ENCODE measurements at places on chromosomes 5 and 9.

DNA sequence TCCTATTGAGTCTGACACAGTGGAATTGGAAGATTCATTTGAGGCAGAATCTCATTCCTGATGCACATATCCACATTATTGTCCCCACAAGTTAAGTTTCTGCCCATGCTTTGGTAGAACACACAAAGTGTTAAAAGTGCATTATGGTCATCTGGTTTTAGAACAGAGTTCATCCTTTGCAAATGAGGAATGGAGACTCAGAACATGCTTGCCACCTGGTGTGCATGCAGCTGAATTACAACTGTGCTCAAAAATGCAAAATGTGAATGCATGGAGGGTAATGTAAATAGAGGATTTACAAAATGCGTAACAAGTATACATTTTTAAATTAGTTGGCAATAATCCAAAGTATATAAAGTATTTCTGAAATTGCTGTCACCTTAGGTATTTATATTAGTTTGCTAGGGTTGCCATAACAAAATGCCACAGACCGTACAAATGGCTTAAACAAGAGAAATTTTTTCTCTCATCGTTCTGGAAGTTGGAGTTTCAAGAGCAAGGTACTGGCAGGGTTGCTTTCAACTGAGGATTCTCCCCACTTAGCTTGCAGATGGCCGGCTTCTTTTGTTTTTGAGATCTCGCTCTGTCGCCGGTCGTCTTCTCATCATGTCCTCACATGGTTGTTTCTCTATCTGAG, 671.1 kb downstream of the TAF11L14 start:
- DNase-seq, result no peak

GRCh38 chr5:141326088-141326854, 4.0 kb upstream of the PCDHGA1 start:
- DNase-seq, result no peak

- DNase-seq, result no peak
Measured at GRCh38 chr9:96553070-96553469, 66.6 kb downstream of the CDC14B start.

- DNase-seq, result no peak
Measured at GRCh38 chr5:132082329-132083023, 8.9 kb downstream of the CSF2 start.

DNA sequence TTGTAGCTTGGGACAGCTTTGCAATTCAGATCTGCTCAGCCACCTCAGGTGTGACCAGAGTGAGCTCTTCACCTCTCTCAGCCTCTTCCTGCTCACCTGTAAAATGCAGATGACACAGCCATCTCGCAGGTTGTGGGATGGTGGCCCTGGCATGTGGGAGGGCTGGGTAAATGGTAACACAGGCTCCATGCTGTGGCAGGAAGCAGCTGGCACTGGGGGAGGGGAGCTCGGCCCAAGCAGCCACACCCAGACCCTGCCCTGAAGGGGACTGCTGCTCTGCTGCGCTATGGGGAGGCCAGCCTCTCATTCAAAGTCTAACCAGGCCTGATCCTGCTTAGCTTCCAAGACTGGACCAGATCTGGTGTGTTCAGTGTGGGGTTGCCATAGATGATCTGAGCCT, 24.1 kb downstream of the PHF2 start:
- DNase-seq, result no peak

DNA sequence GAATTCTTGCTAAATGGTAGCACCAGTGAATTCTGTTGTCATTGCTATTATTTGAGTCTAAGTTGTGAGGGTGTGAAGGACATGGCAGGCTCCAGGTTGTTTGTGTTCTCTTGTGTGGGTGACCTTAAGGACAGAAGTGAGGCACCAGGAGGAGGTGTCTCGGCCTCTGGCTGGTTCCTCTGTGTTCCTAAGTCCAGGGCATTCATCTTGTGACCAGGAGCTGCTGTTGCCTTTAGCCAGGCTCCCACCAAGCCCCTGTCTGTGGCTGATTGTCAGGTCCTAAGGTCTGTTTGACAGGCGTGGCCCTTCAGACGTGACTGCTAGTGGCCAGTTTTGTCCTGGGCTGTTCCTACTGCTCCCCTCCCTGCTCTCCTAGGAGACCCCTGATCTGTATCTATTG, 89.4 kb downstream of the ANGPTL2 start:
- DNase-seq, result no peak

DNA sequence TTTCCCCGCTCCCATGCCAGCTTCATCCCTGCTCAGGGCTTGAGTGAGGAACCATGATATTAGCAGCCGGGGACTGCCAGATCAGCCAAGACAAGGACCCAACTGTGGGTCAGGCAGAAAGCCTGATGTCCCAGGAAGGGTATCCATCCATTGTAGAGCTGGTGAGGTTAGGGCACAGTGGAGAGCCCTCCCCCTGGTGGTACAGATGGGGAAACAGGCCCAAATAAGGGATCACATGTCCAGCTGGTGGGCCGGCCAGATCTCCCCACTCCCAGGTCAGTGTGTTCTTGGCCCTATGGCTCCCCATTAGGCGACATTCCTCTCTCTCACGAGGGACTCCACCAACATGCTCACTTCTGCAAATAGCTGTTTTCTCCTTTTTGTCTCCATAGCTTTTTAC, 9.0 kb downstream of the CDX1 start:
- DNase-seq, result no peak

- no peak for DNase-seq
Measured at GRCh38 chr5:174307656-174308271, 262.3 kb downstream of the NSG2 start.

DNA sequence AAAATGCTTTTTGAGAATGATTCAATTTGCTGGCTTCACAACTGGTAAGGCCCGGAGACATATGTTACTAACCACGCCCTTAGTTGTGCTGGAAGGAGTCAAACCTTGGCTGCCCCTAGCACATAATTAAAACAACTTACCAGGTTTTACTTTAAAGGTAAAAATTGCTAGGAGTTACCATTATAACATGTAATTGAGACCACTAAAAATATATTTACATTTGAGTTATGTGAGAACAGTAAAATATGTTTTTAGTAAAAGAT, 435.6 kb upstream of the CDH9 start:
- no peak for DNase-seq

DNA sequence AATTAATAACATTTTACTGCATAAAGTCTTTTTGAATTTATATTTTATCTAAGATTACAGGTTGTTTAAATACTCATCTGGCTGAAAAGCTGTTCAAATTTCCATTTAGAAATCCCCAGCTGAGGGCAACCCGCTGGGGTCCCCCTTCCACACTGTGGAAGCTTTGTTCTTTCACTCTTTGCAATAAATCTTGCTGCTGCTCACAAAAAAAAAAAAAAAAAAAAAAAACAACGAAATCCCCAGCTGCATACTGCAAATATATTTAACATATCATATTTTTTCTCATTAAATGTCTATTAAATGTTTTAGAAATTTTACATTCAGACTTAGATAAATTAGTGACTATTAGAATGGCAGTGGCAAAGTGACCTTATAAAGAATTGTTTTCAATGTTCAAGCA, 172.2 kb downstream of the NFIB start:
- no peak for DNase-seq

DNA sequence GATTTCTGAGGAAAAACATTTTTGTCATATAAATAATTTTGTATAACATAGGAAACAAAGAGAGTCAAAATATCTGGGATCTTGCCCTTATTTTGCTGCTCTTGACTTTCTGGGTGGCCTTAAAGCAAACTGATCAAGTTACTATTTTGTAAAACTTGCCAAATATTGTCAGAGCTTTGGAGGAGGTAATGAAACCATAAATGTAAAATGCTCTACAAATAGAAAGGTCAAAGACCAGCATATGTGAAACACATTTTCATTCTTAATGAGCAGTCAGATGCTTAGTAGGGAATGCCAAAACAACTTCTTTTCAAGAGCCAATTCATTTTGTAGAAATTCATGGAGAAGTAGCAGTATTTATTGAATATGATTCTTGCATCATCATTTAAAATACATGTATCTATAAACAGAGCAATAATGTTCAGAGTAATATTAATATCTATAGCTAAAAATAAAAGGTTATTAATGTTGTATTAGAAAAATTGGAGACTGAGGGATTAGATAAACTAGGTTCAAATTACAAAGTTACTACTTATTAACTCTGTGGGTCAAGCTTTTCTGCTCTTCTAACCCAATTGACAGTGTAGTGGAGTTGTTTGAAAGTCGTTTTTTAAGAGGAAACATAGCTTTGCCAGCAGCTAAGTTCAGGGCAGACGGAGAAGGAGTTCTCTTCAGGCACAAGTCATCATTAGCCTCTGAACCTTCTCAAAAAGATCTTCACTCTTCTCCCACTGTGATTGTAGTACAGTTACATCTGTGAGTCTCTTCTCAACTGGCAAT, 2053.1 kb downstream of the EFNA5 start:
- DNase-seq, result no peak

- no peak for DNase-seq
Measured at GRCh38 chr5:162474239-162474638, 406.7 kb downstream of the GABRG2 start.

GRCh38 chr9:22103685-22104575, 94.8 kb upstream of the CDKN2B start:
- DNase-seq, result no peak

DNA sequence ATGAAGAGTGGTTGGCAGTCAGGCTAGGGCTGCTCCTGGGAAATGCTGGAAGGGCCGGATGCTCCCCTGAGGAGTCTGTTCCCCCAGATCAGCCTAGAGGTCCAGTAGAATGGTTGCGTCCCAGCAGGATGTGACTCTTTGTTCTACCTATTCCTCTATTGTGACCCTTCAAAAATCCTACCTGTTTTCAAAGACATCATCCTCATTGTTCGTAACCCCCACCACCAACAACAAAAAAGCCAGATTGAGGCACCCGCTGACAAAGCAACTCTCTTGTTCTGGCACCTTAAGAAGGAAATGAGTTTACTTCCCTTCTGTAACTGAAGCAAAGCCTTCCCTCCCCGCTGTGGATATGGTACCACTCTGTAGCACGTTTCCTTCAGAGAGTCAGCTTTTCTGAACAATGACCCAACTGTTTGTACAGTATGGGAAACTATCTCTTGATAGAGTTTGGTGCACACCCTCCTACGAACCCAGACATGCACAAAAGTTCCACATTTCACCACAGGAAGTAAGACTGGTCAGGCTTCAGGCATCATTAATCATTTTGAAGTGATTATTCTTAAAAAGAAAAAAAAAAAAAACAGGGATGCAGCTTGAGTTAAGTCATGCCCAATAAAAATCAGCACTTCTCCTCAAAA, 207.2 kb downstream of the ENC1 start:
- no peak for DNase-seq

- DNase-seq, result peak; percentile 63
Measured at GRCh38 chr9:96344458-96345180, 38.9 kb downstream of the SLC35D2 start.

DNA sequence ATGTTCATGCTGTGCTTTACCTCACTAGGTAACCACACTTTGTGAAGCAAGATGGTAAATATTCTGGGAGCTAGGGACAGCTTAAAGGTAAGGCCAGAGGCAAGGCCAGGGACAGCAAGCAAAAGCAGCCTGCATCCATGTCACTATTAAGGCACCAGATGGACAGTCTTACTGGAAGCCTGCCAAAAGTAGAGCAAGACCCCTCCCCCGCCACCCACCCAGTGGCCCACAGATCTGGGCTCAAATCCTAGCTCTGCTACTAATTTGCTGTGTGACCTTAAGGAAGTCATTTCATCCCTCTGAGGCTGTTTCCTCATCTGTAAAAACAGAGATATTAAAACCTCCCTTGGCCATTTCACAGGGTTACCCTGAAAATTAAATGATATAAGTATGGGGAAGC, 13.2 kb upstream of the ERMP1 start:
- DNase-seq, result no peak

- no peak for DNase-seq
Measured at GRCh38 chr9:76629205-76629990, 134.8 kb upstream of the PCA3 start.

GRCh38 chr5:108148715-108149139, 233.2 kb downstream of the FBXL17 start:
- no peak for DNase-seq

- DNase-seq, result no peak
Measured at GRCh38 chr5:16437977-16438376, 27.6 kb downstream of the ZNF622 start.

DNA sequence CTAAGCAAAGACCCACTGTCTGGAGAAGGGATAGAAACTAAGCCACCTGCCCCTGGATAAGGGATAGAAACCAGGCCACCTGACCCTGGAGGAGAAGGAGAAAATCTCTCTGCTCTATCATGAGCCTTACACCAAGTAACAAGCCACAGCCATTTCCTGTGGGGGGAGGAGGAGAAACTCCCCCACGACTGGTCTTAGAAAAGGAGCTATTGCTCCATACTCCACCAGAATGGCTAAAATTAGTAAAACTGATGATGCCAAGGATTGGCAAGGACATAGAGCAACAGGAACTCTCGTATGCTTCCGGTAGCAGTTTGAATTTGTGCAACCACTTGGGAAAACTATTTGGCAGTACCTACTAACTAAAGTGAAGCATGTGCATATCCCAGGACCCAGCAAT, 70.8 kb downstream of the ACTL7B start:
- DNase-seq, result no peak

DNA sequence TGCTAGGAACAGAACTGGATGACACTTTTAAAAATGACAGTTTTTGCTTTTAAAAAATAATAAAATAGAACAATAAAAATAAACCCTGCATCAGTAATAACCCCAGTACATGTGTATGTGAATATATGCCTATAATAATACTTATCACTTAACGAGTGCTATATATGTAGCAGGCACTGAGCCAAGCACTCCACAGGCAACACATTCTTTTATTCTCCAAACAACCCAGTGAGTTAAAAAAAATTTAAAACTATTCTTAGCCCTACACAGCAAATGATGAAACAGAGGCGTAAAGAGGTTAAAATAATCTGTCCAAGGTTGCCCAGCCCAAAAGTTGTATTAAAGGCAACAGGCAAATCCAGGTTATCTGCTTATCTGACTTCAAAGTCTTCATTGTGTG, 124.5 kb upstream of the SMIM23 start:
- no peak for DNase-seq

All from frontal cortex (tissue), 4 donors.